ENCODE measurements at places on chromosomes 2 and 18. TPM values are rescaled to one million over a fixed set of nuclear protein-coding genes. Genes with fewer than 3 reads are reported as not detected.

- DNase-seq = no peak
Observed at GRCh38 chr2:55862673-55863390, 60.8 kb downstream of the EFEMP1 start.

- no peak for DNase-seq
Observed at GRCh38 chr2:130351711-130352110, 4.1 kb upstream of the PTPN18 start.

DNA sequence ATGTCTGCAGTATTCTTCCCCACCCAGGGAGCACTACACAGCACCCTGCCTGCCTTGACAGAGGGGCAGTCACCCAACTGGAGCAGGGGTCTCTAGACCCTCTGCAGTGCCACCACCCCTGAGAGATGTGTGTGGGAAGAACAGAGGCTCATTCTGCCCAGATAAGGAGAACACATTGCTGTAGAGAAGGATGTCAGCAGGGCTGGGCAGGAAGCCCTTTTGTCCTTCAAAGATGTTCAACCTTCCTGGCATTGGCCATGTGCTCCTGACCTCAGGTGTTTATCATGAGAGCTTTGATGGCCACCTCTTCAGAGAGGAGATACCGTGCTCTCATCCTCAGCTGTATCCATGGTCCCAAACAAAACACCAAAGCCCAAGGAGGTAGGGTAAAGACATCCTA is 4.6 kb upstream of the TEX51 start:
- no peak for DNase-seq

GRCh38 chr18:63162271-63163014 is 157.1 kb downstream of the BCL2 start:
- DNase-seq = no peak

CFAP65 gene
- total RNA-seq = not detected

PLCD4 gene
- 0.67 TPM for total RNA-seq

DNA sequence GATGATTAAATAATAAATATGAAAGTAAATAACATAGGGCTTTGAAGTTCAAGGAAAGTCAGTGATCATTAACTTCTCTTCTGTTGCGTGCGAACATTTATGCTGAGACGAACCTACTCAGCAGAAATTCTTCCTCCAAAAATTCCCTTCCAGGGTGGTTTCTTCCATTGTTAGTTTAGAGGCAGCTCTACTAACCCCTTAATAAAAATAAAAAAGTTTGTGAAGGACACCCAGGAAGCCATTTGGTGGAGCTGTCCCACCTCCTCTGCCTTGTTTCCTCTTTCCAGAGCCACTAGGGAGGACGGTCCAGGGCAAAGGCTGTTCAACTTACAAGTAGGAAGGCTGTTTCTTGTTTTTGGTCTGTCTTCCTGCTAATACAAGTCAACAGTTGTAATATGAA is 2.1 kb upstream of the SMAD2 start:
- no peak for DNase-seq

DNA sequence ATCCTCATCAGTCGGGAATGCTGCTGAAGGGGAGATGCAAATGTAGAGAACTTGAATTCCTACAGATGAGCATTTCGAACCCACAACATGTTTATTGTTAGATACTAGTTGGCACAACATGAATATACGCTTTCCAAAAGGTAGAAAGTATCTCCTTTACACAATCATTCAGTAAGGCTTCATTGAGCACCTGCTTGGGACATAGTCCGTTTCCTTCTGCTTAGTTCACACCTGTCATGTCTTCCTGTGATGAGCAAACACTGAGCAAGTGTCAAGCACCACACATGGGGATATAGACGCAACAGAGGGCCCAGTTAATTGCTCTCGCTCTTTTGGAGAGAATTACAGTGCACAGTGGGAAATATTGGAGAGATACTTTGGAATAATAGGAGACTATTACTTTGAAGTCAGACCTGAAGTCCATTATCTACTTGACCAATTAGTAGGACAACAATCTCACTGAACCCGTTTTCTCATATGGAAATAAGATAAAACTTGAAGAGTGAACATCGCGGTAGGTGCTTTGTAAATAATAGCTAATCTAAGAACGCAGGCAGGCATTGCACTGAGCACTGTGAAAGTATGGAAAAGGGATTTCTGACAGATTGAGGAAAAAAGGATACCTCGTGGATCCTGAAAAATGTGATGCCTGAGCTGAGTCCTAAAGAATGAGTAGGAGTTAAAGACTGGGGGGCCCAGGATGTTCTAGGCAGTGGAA is 1.2 kb downstream of the CPSF3 start:
- no peak for DNase-seq

GRCh38 chr2:127471286-127471988 is 53.2 kb downstream of the PROC start:
- DNase-seq = no peak

- DNase-seq = no peak
Observed at GRCh38 chr2:72539071-72539552, 286.7 kb downstream of the EXOC6B start.

- no peak for DNase-seq
Observed at GRCh38 chr18:29449424-29449823, 1272.5 kb upstream of the CDH2 start.

EGR4 gene
- 0.14 TPM for total RNA-seq

DNA sequence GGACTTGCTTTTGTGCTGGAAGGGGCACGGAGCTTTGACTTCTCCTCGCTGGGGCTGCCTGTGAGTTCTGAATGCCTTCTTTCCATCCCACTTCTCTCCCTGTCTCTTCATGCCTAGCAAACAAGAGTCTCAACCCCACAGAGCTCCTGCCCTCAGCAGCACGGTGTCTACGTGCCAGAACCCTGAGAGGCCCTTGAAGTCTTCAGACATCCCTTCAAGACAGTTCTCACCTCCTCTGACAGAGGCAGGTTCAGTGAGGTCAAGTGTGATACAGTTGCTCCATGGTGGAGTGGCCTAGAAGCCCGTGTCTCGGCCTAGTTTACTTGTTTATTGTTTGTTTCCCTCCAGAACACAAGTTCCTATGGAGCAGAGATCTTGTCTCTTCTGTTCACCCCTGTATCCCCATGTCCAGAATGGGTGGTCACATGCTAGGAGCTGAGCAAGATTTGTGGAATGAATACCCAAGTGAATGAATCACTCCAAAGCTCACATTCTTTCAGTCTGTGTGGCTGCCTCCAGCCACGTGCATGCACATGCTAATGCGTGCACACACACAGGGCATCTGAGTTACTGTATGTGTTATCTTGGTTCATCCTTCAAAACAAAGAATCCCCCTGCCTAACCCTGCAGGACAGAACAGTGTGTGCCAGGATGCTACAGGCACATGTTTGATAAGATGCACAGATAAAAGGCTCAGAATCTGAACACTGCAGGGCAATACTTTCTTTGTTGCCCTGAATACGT is 391.6 kb downstream of the NBAS start:
- DNase-seq = no peak

- no peak for DNase-seq
Observed at GRCh38 chr2:239371726-239372686, 28.8 kb downstream of the HDAC4 start.

DNA sequence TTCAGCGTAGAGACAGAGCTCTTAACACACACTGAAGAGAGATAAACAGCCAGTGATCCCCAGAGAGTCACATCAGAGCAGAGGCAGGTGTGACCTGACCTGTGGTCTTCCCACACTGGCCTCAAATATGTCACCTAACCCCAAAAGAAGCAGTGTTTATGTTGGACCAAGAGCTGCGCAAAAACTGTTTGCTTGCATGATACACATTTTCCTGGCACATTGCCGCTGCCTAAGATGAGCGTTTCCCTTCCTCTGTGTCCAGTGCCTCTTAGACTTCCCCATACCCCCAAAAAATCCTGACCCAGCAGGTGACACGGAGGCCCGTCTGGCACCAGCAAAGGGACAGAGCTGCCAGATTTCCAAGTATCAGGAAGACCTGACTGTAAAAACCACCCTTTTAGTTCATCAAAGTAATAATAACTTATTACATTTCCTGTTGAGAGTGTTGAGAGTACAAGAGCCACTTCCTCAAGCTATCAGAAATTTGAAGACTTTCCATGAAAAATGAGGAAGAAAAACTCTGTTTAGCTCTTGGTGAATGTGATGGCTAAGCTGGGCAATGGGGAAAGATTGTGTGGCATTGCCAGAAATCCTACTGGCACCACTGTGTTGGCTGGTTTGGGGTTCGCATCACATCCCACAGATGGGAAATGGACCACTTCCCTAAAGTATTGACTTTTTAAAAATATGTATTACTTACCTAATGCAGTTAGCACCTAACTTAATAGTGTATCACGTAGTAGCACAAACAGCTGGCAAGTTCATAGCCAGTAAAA is 6.7 kb downstream of the TNFRSF11A start:
- DNase-seq = no peak

GRCh38 chr2:63425079-63425416 is 163.2 kb downstream of the WDPCP start:
- no peak for DNase-seq
